Spinal cord (tissue), 10 donors: ENCODE measurements at places on chromosomes 13 and 19.

DNA sequence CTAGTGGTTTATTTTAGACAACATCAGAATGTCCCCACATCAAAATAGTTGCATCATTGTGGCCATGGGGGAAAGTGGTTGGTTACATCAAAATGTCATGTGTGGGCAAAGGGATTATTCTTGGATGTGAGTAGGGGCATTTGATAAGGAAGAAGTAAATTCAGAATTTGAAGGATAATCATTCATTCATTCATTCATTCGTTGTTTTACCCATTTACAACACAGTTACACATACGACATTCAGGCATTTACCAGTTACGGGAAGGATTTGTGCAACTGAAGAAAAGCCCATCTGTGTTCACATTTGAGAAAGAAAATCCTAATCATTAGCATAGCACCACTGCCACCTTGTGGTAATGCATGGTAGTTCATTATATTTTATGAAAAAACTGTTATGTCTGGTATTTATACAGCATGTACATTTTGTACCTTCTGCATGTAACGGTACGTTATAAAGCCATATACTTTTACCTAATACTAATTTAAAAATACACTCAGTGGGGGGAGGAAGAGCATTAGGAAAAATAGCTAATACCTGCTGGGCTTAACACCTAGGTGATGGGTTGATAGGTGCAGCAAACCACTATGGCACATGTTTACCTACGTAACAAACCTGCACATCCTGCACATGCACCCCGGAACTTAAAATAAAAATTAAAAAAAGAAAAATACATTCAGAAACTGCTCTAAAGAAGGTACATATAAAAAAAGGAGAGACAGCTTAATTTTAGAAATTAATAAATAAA is 62.1 kb downstream of the DGKH start:
- DNase-seq: peak; percentile 72

DNA sequence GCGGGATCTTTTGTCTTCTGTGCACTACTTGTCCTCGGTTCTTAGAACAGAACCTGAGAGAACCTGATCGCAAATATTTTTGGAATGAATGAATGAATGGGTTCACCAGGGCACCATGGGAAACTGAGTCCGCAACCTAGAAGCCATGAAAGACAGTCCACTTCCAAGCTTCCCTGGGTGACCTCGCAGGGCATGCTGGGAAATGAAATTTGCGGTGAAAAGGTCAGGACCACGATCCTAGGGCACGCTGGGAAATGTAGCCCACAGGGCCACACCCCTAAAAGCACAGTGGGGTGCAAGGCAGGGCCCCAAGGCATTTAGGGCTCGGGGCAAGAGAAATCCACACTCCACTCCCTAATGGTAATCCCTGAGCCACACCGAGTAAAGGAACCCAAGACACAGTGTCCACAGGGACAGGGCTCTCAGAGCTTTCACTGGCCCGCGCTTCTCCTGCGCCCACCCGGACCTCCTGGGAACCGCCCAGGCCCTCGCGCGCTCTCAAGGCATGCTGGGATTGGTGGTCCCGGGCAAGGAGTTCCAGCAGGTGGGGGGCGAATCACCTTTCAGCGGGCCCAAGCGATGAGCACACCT is 1.1 kb upstream of the PPP1R12C start:
- DNase-seq: peak; percentile 76

- DNase-seq: no peak
These were observed 224.5 kb downstream of the GPC5 start for GRCh38 chr13:91622778-91623550.

DNA sequence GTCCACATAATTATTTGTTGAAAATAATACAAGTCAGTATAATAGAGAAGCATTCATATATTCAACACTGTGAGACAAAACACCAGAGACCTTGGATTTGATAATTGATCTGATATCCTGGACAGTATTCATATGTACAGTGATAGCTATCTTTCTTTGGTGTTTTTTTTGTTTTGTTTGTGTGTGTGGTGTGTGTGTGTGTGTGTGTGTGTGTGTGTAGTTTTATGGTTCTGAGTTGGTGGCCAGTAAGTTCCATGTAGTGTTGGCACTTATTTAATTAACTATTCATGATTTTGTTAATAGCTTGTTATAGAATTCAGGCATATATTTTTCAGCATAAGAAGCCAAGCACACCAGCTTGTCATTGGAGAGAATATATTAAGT is 1.6 kb upstream of the ANGPTL6 start:
- no peak for DNase-seq

DNA sequence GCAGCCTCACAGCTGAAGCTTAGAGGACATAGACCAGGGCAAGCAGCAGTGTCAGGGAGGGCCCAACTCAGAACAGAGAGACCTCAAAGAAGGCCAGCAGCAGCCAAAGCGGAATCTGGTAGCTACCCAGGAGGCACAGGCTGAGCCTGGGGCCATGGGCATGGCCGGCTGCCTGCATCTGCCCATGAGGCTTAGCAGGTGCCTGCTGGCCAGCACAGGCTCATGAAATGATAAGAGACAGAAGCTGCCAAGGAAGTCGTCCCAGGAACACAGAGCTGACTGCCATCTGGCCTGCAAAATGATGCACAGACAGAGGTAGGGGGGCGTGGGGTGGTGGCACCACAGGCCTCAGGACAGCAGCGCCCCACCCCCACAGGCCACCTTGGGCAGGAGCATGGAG is 29.2 kb downstream of the TUBA3C start:
- DNase-seq: no peak

DNA sequence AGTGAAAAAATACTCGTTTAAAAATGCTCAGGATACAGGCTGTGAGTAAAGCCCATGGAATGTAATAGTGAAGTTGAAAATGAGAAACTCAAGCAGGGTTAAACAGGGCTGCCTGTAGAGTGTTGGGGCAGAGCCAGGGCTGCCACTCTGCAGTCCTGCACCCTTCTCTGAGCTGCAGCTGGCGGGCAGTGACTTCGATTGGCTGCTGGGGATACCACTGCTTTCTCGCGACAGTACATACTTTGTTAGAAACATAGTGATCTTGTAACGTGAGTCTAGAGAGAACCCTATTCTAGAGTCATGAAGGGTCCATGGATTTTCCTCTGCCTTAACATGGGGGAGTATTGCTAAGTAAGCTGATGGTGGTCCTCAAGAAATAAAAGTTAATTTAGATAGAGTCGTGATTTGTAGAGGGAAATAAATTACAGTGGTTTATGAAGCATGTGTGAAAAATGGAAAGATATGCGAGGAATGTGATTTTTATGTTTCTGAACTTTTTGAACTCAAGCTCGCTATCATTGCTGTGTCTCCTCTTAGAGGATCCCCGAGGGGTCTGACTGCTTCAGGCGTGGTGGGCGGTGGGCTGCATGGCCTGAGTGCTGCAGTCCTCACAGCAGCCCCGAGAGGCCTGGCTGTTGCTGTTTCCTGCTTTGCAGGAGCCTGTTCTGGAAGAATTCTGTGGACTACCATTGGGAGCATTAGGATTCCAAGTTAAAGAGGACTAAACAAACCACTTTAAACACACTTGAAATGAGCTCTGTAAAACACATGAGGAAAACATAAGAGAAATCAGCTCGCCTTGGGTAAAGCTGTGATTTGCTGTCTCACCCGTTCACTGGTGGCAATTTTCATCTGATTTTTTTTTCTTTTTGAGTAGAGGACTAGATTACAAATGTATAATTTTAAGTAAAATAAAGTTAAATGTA is 95.7 kb downstream of the ARHGEF7 start:
- no peak for DNase-seq

DNA sequence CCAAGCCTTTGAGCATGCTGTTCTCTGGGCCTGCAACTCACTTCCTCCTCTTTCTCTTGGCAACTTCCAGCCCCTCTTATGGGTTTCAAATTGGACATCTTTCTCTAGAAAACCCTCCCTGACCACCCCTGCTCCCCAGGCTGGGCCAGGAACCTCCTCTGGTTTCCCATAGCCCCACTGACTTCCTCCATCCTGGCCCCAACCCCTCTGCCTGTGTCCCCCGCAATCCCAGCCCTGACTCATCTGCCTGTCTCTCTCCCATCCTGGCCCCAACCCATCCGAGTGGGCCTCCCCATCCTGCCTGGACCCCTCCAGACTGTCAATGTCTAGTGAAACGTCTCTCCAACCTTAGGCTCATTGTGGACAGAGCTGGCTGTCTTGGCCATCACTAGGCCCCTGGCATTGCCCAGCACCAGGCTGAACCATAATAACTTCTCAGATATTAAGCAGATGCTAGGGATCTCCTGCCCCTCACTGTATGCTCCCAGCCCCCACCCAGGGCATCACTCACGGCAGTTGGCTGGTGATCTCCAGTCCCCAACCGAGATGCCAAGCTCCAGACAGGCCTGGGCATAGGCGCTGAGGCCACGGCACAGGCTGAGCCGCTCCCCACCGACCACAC is 16.8 kb downstream of the FCGBP start:
- no peak for DNase-seq

- DNase-seq: no peak
These were observed 11.8 kb upstream of the SELENOW start for GRCh38 chr19:47766670-47767069.

- DNase-seq: no peak
These were observed 18.1 kb downstream of the ESD start for GRCh38 chr13:46778890-46779289.

DNA sequence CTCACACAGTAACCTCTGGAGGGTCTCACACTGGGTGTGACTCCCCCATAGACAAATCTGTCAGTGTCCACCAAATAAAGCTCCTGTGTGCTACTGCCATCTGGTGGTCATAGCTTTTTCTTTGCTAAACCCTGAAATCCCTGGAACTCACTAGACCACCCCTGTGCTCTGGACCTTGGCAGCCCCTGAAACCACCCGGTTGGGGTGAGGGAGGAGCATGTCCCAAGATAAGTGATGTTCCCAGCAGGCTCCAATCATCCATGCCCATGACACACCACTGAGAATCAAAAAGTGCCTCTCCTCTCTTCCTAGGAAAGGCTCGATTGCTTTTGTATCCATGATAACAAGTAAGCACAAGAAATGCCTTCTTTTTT is 6.5 kb upstream of the HSD17B14 start:
- peak; percentile 65 for DNase-seq

DNA sequence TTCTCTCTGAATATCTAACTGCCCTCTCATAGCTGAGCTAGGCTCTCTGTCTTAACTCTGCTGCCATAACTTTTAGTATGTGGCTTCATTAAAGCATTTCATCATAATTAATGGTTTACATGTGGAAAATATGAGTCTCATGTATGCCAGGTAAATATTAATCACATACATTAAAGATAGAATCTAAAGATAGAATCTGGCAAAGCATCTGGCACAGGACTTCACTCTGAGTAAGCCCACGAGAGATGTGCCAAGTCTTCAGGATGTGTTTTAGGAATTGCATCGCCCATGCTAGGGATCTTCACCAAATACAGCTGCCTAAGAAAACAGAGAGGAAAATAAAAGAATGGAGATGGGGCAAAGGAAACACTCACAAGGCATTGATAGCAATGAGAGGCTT is 285.8 kb downstream of the DIAPH3 start:
- no peak for DNase-seq

- DNase-seq: no peak
These were observed 34.3 kb downstream of the ZNF536 start for GRCh38 chr19:30406220-30407067.

DNA sequence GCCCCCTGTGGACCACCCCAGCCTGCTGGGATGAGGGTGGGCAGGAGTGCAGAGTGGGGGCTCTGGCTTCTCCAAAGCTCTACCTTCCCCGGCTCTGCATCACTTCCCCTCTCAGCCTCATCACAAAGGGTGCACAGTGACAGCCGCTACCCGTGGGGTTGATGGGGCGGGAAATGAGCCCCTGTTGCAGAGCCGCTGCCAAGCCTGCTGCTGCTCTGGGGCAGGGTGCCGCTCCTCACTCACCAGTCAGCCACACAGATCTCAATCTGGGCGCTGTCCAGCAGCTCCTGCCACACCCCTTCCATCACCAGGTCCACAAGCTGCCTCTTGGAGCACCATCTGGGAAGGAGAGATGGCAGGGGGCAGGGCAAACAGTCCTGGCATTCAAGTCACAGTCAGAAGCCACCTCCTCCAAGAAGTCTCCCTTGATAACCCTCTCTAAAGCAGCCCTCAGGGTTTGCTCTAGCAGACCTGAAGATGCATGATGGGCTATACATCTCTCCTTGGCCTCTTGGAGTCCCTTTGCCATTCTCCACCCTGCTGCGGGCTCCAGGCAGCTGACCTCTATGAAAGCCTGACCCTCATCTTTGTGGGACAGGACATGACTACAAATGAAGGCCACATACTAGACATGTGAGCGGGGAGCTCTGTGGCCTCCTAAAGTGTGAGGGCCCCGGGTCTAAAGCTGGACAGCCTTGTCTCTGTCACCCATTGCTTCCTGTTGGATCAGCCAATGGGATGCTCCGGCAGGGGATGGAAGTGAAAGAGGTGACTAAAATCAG is 15.7 kb downstream of the MRPS12 start:
- DNase-seq: no peak

- DNase-seq: no peak
These were observed 884.7 kb downstream of the DIAPH3 start for GRCh38 chr13:59279028-59279427.

- DNase-seq: peak; percentile 97
These were observed 21.7 kb upstream of the CALM3 start for GRCh38 chr19:46579361-46579879.

- DNase-seq: no peak
These were observed 6.2 kb downstream of the GAS6 start for GRCh38 chr13:113857531-113858195.

- DNase-seq: no peak
These were observed 651 bp downstream of the OXGR1 start for GRCh38 chr13:96993634-96994016.
